ENCODE measurements at places on chromosomes 1 and 21.

- DNase-seq, result no peak
These were observed 127.9 kb upstream of the CACYBP start for GRCh38 chr1:174871886-174872285.

- no peak for DNase-seq
These were observed 139.7 kb upstream of the BEND5 start for GRCh38 chr1:48916130-48917069.

- no peak for DNase-seq
These were observed 43.7 kb downstream of the TP53BP2 start for GRCh38 chr1:223802032-223802431.

DNA sequence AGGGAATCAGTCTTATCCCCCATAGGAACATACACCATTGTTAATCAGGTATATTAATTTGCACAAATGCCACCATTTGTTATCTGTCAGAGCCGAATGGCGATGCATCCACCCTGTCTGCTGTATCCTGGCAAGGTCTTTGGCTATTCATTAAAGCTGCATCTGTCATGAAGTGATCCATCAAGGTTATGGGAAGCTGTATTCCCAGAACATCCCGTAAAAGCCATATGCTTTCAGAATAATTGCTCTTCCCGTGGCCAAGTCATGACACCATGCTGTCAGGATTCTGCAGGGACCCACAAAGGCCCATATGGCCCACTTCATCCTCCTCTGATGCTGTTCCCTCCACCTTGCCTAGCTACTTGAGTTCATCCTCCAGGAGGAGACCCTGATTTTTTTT is 103.9 kb downstream of the RAVER2 start:
- no peak for DNase-seq

DNA sequence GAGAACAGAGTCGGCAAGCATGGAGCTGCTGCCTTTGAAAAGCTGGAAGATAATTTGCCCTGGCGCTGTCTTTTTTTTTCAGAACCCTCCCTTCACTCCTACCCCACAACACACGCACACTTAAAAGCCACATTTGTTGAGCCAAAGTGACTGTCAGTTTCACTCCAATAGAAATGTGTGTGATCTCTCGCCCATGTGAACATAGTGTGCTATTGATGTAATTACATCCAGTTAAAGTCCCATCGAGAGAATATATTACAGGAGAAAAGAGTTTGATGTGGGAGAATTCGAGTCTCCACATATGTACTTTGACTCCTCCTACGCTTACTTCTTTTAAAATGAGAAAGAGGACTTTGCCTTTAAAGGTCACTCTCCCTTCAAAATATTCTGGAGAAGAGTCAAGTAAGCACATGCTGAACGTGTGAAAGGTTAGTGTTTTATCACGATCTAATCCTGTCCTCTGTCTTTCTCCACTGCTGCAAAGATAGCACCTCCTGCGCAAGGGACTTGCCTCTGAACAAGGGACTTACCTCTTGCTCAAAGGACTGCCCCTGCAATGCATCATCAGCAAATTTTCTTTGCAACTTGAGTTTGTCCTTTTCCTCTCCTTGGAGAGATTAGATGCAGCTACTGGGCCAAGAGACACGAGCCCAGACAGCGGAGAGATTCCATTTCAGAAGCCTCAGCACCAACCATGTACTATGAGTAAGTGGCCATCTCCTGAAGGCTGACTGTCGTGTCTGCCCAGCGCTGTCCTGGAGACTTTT is 613.9 kb downstream of the PTPRU start:
- DNase-seq, result no peak

- no peak for DNase-seq
These were observed 307.1 kb downstream of the PAPPA2 start for GRCh38 chr1:176770066-176770465.

GRCh38 chr1:53348486-53349368 is 20.9 kb upstream of the LRP8 start:
- no peak for DNase-seq

DNA sequence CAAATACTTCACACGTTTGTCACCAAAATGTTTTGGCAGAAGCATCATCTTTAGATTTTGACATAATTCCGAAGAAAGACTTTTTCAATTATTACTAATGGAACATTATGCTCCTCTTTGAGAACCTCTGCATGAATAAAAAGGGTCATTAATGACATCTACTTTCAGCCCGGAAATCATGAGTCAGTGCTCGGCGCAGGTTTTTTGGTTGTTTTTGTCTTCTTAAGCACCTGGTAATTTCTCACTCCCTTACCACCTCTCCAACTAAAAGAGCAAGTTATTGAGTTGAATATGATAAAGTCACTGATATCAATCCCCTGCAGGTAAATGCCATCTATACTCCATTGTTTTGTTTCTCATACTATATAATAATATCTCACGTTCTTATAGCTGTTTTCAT is 113.0 kb upstream of the PBX1 start:
- DNase-seq, result no peak

DNA sequence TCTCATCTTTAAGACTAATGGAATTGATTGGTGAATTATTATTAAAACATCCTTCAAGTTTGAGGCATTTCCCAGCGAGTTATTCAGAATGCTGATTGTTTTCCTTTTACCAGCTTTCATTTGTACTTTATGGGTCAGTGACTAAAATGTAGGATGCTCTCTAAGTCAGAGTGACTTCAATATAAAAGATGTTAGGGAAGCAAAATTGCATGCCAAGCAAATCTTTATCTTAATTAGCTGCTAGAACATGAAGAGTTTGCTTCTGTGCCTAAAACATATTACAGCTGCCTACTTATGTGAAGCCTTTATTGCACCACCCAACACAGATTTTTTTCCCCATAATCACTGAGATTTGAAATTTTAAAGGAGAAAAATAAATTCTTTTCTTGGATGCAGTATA is 79.8 kb upstream of the CYYR1 start:
- DNase-seq, result no peak

- no peak for DNase-seq
These were observed 17.3 kb upstream of the TIPRL start for GRCh38 chr1:168161459-168161858.
